Endothelial cell of coronary artery (primary cell): ENCODE measurements at places on chromosomes 1 and 21. TPM values are rescaled to one million over a fixed set of nuclear protein-coding genes. Genes with fewer than 3 reads are reported as not detected.

B3GALT5 gene
- total RNA-seq = not detected in 2 replicates

PDC gene
- not detected in 2 replicates for total RNA-seq

LGR6 gene
- under 0.01 TPM in 1 of 2 replicates, not detected in the other for total RNA-seq

CD101 gene
- total RNA-seq = under 0.01 and 0.09 TPM in 2 replicates

CLCA1 gene
- total RNA-seq = not detected in 2 replicates

PRRX1 gene
- 2.9 and 3.6 TPM in 2 replicates for total RNA-seq

HMCN1 gene
- 7.2 and 10.9 TPM in 2 replicates for total RNA-seq

TRPM2 gene
- total RNA-seq = under 0.01 and 0.18 TPM in 2 replicates

TMCO1 gene
- 45.3 and 50.3 TPM in 2 replicates for total RNA-seq

ANXA9 gene
- total RNA-seq = not detected in 2 replicates

TBX19 gene
- 0.18 and 0.38 TPM in 2 replicates for total RNA-seq

LIN28A gene
- not detected in 2 replicates for total RNA-seq

CD160 gene
- total RNA-seq = not detected in 2 replicates

DMRTA2 gene
- not detected in 2 replicates for total RNA-seq

SPTA1 gene
- under 0.01 and 0.90 TPM in 2 replicates for total RNA-seq

NR1I3 gene
- total RNA-seq = not detected in 2 replicates
